ENCODE measurements at places on chromosomes 7 and 10.

GRCh38 chr7:641966-642365, 84.5 kb upstream of the DNAAF5 start:
- DNase-seq = no peak

DNA sequence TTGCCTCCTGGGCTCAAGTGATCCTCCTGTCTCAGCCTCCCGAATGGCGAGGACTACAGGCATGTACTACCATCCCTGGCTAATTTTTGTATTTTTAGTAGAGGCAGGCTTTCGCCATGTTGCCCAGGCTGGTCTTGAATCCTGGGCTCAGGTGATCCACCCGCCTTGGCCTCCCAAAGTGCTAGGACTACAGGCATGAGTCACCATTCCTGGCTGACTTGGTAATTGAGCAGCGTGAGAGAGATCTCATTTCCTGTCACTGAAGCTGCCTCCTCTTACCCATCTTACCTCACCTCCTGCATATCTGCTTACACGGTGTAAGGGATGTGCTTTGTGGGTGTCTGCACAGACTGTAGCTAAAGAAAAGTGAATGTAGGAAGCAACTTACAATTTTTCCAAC, 9.7 kb downstream of the IFIT3 start:
- DNase-seq = peak; percentile 27

DNA sequence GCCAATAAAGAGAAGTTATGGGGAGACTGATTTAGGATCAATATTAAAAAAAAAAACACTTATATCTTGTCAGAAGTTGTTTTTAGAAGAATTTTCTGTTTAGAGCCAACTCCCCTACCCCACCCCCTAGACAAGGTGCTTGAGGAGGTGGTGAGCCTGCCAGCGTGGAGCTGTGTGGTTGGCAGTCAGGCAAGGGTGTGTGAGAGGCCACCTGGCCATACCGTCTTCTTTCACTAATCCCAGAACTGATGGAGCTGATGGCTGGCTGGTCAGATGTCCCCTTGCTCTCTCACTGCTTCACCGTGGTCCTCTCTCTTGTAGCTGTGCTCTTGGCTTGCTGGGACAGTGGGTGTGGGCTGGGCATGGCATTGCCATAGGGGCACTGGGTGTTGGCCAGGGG, 34.3 kb downstream of the NACAD start:
- no peak for DNase-seq

DNA sequence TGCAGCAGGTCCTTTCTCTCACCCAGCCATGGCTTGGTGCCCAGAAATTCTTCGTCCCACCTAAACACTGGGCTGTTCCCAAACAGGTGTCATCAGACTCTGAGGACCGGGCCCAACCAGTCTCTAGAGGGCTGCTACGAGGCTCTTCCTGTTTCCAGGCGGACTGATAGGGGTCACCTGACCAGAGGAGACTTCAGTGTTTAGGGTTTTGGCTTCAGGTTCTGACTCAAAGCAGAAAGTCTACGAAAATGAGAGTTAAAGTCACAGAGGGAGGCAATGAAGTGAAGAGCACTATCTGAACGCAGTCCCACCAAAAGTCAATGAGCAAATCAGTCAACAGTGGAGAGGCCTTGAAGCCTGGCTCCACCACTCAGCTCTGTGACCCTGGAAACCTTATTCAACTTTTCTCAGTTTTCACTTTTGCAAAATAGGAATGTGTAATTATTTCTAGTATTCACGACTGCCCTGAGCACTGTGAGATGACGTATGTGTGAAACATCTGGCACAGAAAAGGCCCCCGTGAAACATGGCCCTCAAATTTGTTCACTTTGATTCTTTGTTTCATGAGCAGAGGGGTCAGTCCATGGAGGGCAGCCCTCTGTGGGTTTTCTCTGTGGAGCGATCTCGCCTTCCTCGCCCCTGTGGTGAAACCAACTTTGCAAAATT, 189.9 kb upstream of the PDE1C start:
- no peak for DNase-seq

GRCh38 chr7:15397922-15398760, 163.7 kb downstream of the AGMO start:
- DNase-seq = no peak

- DNase-seq = no peak
These were observed 12.7 kb downstream of the NRBF2 start for GRCh38 chr10:63145782-63146181.

- no peak for DNase-seq
These were observed 544.9 kb upstream of the MGMT start for GRCh38 chr10:128922172-128922571.

- no peak for DNase-seq
These were observed 126.2 kb upstream of the ACBD5 start for GRCh38 chr10:27366769-27367168.

GRCh38 chr7:118801366-118801765, 576.9 kb downstream of the ANKRD7 start:
- DNase-seq = no peak

DNA sequence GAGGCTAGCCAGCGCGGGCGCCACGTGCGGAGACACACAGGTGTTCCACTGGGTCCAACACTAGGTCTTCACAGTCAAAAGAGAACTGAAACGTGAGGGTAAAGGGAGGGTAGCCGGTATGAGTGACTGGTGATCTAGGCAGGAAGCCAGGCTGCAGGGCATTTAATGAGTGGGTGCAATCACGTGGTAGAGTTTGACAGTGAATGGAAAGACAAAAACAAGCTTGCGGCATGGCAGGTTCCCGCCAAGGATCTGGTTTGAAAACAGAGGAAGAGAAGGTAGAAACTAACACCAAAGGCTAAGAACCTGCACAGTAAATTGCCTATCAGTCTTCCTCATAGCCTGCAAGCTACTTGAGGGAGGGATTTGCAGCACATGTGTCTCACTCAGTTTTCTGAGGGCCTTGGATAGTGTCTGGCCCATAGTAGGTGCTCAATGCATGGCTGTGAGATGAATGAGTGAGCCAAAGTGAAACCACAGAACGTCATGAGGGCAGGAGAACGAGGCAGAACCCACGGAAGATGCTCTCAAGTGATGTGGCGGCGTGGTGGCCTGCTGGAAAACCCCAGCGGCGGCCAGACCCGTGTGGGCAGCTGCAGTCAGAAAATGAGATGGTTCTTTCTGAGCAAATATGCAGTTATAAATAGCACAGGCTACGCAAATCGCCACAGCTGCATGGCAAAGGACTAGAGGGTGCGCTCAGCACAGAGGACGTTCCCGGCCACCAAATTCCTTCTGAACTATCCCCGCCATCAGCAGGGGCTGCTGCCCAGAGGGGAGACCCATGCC, 183.6 kb upstream of the NFE2L3 start:
- DNase-seq = peak; percentile 18

DNA sequence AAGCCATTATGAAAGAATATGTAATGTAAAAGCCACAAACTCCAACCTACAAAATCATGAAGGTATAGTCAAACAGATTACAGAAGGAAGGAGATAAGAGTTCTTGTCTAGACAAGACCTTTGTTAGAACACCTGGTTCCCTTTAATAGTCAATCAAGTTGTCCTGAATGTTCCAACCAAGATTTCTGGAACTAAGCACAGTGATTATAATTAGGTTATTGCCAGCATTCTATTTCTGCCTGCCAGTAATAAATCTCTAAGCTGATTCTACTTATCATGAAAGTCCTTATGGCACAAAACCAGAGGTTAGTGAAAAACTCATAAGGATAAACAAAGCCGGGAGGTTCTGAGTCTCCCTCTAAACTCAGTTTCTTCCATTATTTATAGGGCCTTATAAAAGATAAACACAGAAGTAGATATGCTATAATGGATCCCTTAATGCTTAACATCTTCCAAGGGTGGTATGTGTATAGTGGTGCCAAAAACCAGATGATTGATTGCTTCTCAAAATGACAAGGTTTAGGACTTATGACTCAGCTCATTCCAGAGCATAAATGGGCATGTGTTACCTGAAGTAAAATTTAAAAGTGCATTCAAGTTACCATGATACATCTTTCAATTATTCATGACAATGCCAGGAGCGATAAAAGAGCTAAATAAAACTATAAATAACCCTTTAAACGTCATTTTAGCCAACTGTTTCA, 237.2 kb downstream of the CSTF2T start:
- DNase-seq = no peak

DNA sequence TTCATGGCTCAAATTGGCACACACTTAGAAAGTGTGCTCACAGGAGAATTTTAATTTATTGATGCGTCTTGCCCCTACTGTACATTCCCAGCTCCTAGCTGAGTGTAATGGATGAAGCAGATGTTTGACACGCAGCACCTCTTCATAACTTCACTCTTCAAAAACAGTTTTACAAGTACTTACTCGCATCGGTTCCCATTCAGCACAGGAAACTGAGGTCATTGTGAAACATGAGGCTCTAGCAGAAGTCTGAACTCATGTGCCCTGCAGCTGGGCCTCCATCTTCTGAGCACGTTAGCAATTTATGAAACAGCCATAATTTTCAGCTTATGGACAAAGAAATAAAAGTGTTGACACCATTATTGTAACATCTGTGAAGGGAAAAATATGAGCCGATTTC, 558.9 kb upstream of the MGMT start:
- DNase-seq = no peak

- DNase-seq = no peak
These were observed 35.8 kb upstream of the BHLHA15 start for GRCh38 chr7:98175260-98175940.

DNA sequence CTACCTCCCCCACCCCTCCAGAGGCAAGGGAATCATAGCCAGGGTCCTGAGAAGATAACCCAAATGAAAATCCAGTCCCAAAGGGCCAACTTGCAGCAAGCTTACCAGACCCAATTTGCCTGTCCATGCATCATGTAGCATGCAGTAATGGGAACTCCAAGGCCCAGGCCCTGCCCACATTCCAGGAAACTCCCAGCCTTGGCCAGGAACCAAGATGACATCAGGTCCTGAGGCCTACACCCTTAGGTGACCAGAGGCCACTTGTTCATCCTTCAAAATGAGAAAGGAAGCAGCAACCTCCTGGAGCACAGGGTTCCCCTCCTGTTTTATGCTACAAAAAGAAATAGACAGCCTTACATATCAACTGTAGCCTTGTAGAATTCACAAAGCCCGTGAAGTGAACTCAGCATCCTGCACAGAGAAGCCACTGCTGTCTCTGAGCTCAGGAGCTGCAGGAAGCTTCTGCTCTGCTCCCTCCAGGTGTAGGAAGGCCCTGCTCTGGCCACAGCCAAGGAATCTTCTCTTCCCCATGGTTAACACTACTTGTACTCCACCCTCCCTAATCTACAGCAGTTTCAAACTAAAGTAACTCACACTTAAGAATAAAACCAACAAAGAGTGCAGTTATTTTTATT, 30.3 kb upstream of the GRB10 start:
- DNase-seq = no peak

GRCh38 chr7:64875258-64875657, 27.8 kb upstream of the ZNF273 start:
- no peak for DNase-seq

- no peak for DNase-seq
These were observed 67.4 kb downstream of the HHEX start for GRCh38 chr10:92757066-92757710.

DNA sequence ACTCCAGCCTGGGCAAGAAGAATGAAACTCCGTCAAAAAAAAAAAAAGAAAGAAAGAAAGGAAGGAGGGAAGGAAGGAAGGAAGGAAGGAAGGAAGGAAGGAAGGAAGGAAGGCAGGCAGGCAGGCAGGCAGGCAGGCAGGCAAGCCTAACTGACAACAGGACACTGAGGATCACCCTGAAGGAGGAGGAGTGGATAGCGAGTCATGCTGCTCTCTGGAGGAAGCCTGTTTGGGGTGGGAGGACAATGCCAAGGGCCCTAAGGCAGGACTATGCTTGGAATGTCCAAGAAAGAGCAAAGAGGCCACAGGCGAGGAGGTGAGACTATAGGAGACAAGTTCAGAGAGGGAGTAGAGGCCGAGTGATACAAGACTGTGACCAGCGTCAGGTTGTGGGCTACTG, 107.0 kb upstream of the PARD3 start:
- DNase-seq = no peak

GRCh38 chr10:33795529-33795928, 461.1 kb upstream of the NRP1 start:
- no peak for DNase-seq

DNA sequence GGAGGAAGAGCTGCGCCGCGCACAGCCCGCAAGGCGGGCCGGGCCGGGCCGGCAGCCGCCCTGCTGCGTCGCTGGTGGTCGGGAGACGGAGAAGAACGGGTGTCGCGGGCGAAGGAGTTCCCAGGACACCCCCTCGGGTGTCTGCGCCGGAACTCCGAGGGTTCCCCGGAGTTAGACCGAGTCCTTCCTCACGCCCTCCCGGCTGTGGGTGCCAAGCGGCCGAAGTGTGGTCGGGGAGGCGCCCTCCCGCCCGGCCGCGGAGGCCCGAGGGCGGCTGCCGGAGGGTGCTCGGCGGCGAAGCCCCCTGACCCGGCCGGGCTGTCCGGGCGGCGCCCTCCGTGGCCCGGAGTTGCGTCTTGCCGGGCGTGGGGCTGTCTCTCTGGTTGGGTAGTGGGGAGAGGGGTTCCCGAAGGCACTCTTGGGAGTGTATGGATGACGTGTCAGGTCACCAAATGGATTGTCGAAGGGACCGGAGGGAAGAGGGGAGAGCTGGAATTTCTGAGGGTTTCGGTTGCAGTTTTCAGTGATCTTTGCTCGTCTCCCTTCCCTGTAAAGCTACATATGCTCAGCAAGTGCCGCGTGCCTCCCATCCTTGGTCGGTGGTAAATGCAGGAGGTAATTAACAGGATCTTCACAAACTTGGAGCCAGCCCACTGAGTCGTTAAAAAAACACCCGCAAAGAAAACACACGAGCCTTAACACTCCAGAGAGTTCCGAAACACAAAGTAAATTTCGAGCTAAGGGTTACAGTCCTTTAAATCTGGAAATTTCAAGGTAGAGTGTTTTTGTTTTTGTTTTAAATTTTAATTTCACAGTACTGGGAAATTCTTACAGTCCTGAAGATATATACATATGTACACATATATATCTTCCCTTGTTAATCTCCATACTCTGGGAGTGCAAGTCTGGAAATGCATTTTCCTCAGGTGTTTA, 871 bp downstream of the ST7 start:
- DNase-seq = no peak

DNA sequence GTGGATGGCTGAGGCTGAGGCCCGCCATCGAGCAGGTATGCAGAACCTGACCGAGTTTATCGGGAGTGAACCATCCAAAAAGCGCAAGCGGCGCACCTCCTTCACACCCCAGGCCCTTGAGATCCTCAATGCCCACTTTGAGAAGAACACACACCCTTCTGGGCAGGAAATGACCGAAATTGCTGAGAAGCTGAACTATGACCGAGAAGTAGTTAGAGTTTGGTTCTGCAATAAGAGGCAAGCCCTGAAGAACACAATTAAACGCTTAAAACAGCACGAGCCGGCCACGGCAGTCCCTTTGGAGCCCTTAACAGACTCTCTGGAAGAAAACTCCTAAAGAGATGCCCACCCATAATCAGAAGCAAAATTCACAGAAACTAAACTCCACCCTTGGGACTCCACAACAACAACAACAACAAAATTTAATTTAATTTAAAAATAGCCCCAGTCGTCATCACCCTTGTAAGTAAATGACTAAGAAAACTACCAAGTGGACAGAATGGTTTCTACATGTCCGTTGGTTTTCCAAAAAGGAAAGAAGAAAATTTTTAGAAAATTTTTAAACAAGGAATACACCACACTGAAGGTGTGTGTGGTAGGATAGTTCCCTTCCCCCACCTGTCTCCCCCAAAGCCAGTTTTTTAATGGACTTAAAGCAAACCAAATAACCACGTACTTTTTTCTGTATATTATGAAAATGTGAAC, 101.7 kb upstream of the YAE1 start:
- no peak for DNase-seq

GRCh38 chr7:4103352-4104091, 578.6 kb upstream of the FOXK1 start:
- no peak for DNase-seq

GRCh38 chr7:131895541-131896164, 339.2 kb upstream of the PODXL start:
- DNase-seq = no peak

- no peak for DNase-seq
These were observed 47.7 kb upstream of the STRIP2 start for GRCh38 chr7:129386506-129386905.
